Activated naive CD4-positive, alpha-beta T cell (primary cell): ENCODE measurements at places on chromosomes 1 and 21.

DNA sequence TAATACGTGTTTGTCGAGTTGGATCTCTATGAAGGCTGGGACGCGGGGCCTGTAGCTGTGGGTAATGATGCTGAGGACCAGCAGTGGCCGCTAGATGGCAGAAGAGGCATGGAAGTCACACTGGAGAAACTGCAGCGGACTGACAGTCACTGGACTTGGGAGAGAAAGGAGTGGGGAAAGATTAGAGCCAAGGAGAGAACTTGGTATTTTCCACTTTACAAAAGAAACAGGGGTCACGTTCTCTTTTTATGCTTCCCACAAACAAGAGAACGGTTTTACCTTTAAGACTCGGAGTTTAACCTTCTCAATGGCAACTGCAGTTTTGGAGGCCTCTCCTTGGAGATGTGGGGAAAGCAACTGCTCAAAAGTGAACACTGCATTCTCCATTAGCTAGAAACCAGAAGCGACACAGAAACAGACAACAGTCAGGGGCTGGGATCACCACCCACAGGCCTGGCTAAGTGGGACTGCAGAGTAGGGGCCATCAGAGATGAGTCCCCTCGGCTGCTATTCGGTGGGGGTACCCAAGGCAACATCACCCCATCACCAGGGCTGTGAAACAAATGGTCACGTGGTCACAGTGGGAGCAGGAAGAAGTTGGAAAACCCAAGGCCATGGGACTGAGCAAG, 51.1 kb upstream of the EDEM3 start:
- DNase-seq, result peak; percentile 56

DNA sequence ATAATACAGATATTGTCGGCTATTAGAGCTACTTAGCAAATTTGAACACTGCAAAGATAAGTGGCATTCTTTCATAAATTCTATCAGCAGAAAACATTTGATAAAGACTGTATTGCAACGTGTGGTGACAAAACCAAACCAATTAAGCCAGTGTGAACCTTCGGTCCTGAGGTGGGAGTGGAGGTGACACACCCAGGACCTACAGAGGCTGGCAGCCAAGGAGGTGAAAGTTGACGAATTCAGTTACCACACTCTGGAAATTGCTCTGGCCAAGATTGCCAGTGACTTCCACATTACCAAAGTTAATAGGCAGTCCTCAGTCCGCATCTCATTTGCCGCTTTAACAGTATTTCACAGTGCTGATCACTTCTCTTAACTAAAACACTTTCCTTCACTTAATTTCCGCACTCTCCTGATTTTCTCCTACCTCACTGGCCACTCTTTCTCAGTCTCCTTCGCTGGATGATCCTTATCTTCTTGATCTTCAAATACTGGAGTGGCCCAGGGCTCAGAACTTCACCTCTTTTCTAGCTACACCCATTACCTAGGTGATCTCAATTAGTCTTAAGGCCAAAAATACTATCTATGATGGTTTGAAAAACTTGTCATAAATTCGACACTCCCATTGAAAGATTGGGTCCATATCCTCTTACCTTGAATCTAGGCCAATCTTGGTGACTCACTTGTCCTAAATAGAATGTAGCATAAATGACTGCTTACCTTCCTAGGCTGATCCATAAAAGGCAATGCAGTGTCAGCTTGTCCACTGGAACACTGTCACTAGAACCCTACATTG, 5.1 kb upstream of the CDC42BPA start:
- no peak for DNase-seq

- no peak for DNase-seq
Measured at GRCh38 chr1:230170622-230171021, 103.6 kb downstream of the GALNT2 start.

- DNase-seq, result no peak
Measured at GRCh38 chr1:234592240-234592639, 17.7 kb downstream of the IRF2BP2 start.

- no peak for DNase-seq
Measured at GRCh38 chr1:64155278-64155677, 48.1 kb upstream of the UBE2U start.

DNA sequence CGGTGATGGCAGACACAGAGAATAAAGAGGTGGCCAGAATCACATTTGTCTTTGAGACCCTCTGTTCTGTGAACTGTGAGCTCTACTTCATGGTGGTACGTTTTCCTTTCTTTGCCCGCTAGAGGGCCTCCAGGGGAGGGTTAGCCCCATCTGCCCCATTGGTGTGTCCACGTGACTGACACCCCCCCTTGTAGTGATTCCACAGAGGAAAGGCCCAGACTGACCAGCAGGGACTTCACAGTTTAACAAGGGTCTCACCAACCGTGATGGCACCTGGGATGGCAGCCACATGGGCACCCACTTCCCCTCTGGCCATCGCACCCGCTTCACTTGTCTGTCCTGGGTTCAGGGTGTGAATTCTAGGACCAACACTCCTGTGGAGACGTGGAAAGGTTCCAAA, 22.3 kb upstream of the SARS1 start:
- DNase-seq, result no peak

GRCh38 chr1:183806125-183806524, 1.2 kb downstream of the RGL1 start:
- no peak for DNase-seq

- no peak for DNase-seq
Measured at GRCh38 chr1:244387415-244387814, 64.3 kb downstream of the ADSS2 start.

- no peak for DNase-seq
Measured at GRCh38 chr1:115670476-115671175, 28.9 kb downstream of the VANGL1 start.

DNA sequence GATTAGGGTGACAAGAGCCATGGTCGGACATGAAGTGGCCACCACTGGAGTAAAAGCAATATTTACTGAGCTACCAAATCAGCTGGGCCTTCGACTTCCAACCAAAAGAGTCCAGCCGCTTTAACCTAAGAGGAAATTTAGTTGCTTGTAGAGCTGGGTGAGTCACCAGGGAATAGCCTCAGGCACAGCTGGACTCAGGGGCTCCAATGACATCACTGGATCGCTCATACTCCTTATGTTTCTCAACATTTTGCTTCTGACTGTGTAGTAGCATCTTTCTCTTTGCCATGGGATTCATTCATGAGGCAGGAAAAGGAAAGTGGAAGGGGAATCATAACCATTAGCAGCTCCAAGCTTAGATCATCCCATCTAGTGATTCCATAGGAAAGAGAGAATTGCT, 664.4 kb downstream of the MATN1 start:
- no peak for DNase-seq

- no peak for DNase-seq
Measured at GRCh38 chr21:37970548-37970947, 54.3 kb upstream of the KCNJ6 start.

GRCh38 chr1:2848006-2848670, 46.6 kb upstream of the TTC34 start:
- DNase-seq, result no peak

- no peak for DNase-seq
Measured at GRCh38 chr1:41700581-41700980, 216.1 kb upstream of the EDN2 start.

DNA sequence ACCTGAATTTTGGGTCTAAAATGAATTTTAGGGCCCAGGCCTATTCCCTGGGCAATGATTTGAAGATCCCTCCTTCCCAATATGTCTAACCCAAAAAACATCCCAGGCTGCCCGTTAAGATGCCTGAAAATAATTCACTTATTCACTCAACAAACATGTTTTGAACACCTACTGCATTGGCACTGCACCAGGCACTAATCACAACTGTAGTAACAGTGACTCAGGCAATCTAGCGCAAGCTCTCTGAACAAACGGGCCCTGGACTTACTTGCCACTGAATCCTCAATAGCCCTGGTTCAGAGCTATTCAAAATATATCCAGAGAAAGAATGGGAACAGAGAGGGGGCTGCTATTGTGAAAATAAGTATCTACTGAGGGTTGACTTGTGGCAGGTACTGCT, 4.2 kb downstream of the CD244 start:
- no peak for DNase-seq

DNA sequence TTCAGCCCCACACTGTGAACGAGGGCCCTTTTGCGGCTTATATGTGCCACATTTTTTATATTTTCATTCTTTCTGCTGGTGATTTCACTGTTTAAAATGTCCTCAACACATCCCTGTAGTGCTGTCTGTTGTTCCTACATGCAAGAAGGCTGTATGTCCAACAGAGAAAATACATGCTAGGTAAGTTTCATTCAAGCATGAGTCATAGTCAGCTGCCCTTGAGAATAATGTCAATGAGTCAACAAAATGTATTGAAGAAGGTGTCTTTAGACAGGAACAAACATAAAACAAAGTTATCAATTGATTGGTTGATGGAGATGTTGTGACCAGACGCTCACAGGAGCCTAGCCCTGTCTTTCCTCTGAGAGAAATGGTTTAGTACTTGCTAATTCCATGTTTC, 553.4 kb downstream of the PLPP3 start:
- DNase-seq, result no peak

- DNase-seq, result no peak
Measured at GRCh38 chr1:9425859-9426258, 113.4 kb upstream of the SLC25A33 start.

GRCh38 chr21:45932922-45933502, 48.6 kb upstream of the COL6A1 start:
- DNase-seq, result no peak

DNA sequence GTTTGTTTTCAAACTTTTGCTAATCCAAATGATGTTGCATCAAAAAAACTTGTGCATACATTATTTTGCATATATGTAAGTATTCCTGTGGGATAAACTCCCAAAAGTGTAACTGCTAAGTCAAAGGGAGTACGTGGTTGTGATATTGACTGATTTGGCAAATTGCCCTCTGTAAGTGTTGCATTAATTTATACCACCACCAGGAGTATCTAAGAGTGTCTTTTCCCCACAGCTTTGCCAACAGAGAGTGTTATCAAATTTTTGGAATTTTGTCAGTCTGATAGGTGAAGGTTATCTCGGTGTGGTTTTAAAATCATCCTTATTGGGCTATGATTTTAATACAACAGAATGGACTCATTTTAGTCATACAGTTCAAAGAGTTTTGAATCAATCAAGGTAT, 30.1 kb upstream of the PARP1 start:
- no peak for DNase-seq

DNA sequence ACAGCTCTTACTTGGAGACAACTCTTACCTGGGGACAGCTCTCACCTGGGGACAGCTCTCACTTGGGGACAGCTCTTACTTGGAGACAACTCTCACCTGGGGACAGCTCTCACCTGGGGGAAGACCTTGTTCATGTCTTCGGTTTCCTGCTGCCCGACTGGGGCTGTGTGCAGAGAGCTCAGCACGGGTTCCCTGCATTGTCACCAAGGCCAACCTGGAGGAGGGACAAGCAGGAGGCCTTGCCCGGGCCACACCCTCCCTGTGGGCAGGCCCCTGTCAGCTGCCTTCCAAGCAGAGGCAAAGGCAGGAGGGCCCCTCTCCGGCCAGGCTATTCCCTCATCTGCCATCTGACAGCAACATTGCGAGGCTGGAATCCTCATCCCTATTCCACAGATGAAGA, at the start of gene LDLRAD1:
LDLRAD1 (minus strand) TSS at position 208 of the 400 bp plus-strand sequence; CDS start at position 134, 74 bp downstream.
- DNase-seq, result no peak

DNA sequence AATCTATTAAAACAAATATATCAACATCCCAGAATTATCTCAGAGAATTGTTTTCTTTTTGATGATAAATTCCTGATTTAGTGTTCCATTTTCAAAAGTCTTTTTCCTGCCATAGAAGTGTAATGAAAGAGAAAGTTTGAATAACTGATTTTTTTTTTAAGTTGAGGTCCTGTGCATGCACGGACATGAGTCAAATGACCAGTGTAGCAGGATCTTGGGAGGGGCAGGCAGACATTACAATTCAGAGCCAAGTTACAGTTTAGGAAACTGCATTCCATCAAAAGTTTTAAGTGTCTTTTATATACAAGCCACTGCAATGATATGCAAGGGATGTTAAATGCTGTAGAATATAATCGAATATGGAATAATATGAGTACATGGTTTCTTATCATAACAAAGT, 227.5 kb downstream of the HMCN1 start:
- DNase-seq, result no peak

DNA sequence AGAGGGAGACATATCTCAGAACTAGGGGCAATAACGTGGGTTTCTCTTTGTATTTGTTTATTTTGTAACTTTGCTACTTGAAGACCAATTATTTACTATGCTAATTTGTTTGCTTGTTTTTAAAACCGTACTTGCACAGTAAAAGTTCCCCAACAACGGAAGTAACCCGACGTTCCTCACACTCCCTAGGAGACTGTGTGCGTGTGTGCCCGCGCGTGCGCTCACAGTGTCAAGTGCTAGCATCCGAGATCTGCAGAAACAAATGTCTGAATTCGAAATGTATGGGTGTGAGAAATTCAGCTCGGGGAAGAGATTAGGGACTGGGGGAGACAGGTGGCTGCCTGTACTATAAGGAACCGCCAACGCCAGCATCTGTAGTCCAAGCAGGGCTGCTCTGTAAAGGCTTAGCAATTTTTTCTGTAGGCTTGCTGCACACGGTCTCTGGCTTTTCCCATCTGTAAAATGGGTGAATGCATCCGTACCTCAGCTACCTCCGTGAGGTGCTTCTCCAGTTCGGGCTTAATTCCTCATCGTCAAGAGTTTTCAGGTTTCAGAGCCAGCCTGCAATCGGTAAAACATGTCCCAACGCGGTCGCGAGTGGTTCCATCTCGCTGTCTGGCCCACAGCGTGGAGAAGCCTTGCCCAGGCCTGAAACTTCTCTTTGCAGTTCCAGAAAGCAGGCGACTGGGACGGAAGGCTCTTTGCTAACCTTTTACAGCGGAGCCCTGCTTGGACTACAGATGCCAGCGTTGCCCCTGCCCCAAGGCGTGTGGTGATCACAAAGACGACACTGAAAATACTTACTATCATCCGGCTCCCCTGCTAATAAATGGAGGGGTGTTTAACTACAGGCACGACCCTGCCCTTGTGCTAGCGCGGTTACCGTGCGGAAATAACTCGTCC, 1.3 kb upstream of the OLIG2 start:
- DNase-seq, result no peak

DNA sequence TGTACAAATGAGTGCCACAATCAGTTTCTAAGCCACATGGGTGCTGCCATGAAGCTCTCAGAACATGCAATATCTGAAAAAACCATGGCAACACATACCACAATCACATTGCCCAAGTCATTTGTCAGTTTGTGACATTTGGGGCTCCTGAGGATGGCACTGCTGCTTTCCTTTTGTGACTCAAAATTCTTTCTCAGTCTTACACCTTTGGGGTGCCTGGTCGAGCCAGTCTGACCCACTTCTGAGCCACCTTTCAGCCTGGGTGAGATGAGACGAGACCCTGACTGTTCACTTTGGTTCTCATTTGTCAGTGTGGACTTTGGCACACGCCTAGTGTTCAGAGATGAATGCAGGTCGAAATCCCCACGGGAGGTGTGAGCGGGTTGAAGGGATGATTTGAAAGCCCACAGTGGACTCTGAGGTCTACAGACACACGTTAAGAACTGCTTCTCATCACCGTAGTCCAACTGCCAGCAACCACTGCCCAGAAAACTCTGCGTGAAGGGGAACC, 8.0 kb downstream of the BATF3 start:
- no peak for DNase-seq

DNA sequence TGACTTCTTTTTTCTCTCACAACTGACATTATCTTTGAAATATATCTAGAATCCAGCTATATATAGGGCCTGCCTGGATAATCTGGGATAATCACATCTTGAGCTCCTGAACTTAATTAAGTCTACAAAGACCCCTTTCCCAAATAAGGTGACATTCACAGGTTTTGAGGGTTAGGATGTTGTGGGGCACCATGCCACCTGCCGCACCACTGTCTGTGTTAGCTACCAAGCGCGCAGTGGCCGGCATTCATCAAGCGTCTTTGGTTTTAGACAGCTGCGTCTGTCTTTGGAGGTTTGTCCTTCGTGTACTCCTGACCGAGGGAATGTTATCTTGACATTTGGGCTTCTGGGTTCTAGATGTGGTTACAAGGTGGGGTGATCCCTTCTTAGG, 7.5 kb downstream of the TRAPPC10 start:
- DNase-seq, result no peak

- DNase-seq, result no peak
Measured at GRCh38 chr1:158691907-158692306, 5.4 kb upstream of the SPTA1 start.
